IgD-negative memory B cell (primary cell): ENCODE measurements at places on chromosomes 1 and 21. TPM values are rescaled to one million over a fixed set of nuclear protein-coding genes. Genes with fewer than 3 reads are reported as not detected.

The PATJ gene
- 17.4 TPM for polyA plus RNA-seq

The CSRP1 gene
- 53.4 TPM for polyA plus RNA-seq

The SPRR3 gene
- not detected for polyA plus RNA-seq

The ASCL5 gene
- not detected for polyA plus RNA-seq

The TRAF5 gene
- 78.6 TPM for polyA plus RNA-seq
